ENCODE measurements at places on chromosomes 12 and 14. TPM values are rescaled to one million over a fixed set of nuclear protein-coding genes. Genes with fewer than 3 reads are reported as not detected.

Gene ANKRD33
- total RNA-seq = not detected

- H3K4me1 ChIP-seq = no peaks in the 10 kb centered on the region
- no peak overlapping the region for H3K27ac ChIP-seq
- H3K27me3 ChIP-seq = no peaks in the 10 kb centered on the region
- no peak overlapping the region for H3K4me3 ChIP-seq
These were observed 15.6 kb downstream of the ACVRL1 start for GRCh38 chr12:51922762-51923505.

Gene ZDHHC22
- not detected for total RNA-seq

GRCh38 chr14:33979613-33980276 lies 28.9 kb upstream of the EGLN3 start:
- no peaks in the 10 kb centered on the region for H3K4me1 ChIP-seq
- H3K27me3 ChIP-seq = no peaks in the 10 kb centered on the region
- H3K4me3 ChIP-seq = no peak overlapping the region
- no peak for DNase-seq
- H3K36me3 ChIP-seq = no peaks in the 10 kb centered on the region
- no peak overlapping the region for H3K27ac ChIP-seq

- H3K36me3 ChIP-seq = no peaks in the 10 kb centered on the region
- H3K27ac ChIP-seq = no peak overlapping the region
- no peak overlapping the region for H3K4me3 ChIP-seq
- no peaks in the 10 kb centered on the region for H3K4me1 ChIP-seq
These were observed 128.0 kb upstream of the PLXNC1 start for GRCh38 chr12:94020335-94020734.

Gene GNB3
- total RNA-seq = 0.59 TPM

GRCh38 chr14:101849640-101850039 lies 88.1 kb downstream of the PPP2R5C start:
- H3K36me3 ChIP-seq = no peaks in the 10 kb centered on the region
- peaks cover 72% of the 10 kb centered on the region for H3K4me1 ChIP-seq
- H3K27ac ChIP-seq = peak overlapping the region; percentile 5
- no peaks in the 10 kb centered on the region for H3K27me3 ChIP-seq
- H3K4me3 ChIP-seq = no peak overlapping the region

- no peaks in the 10 kb centered on the region for H3K27me3 ChIP-seq
- H3K4me1 ChIP-seq = no peaks in the 10 kb centered on the region
- DNase-seq = no peak
- no peaks in the 10 kb centered on the region for H3K36me3 ChIP-seq
These were observed 75.9 kb downstream of the NINJ2 start for GRCh38 chr12:587132-588023.

Gene RFX4
- total RNA-seq = not detected

GRCh38 chr12:54704202-54704601 lies 56.0 kb upstream of the DCD start:
- no peak overlapping the region for H3K27ac ChIP-seq
- DNase-seq = no peak
- H3K4me3 ChIP-seq = no peak overlapping the region
- no peaks in the 10 kb centered on the region for H3K36me3 ChIP-seq

GRCh38 chr14:104681689-104682074 lies 7.7 kb upstream of the INF2 start:
- H3K27me3 ChIP-seq = no peaks in the 10 kb centered on the region
- no peak for DNase-seq
- H3K36me3 ChIP-seq = no peaks in the 10 kb centered on the region
- H3K27ac ChIP-seq = no peak overlapping the region
- H3K4me3 ChIP-seq = no peak overlapping the region

Gene FGD4
- total RNA-seq = 0.05 TPM

DNA sequence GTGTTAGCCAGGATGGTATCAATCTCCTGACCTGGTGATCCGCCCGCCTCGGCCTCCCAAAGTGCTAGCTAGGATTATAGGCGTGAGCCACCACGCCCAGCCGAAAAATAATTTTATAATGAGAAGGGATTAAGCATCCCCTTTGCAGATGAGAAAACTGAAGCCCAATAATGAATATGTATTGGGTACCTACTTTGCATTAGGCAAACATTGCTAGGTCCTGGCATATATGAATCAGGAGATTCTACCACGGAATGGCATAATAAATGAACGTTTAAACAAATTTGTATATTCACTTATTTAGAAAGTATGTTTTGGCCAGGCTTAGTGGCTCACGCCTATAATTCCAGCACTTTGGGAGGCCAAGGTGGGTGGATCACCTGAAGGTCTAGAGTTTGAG lies 32.4 kb downstream of the TULP3 start:
- no peak overlapping the region for H3K27ac ChIP-seq
- H3K4me3 ChIP-seq = no peak overlapping the region
- no peaks in the 10 kb centered on the region for H3K36me3 ChIP-seq
- no peaks in the 10 kb centered on the region for H3K4me1 ChIP-seq
- H3K27me3 ChIP-seq = no peaks in the 10 kb centered on the region

DNA sequence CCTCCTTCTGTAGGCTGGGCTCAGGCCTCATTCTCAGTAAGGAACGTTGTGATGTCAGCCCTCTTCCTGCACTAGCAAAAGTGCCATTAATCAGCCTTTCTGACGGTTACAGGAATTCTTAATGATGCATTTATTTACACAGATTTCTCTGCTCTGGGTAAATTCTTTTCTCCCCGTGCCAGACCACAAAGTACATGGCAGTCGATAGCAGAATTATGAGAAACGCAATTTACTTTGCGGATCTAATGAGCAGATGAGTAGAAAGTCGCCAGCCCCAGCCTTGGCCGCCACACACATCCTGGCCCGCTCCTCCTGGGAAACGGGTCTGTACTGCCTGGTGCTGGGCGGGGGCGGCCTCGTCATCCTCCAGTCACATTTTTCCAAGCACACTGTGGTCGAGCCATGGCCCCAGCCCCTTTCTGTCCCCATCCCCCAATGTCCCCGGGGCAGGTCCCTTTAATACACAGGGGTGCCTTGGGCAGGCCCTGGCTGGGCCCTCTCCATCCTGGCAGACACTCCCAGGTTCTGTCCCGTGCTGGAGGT lies 25.9 kb downstream of the NOC4L start:
- no peak overlapping the region for H3K27ac ChIP-seq
- no peak overlapping the region for H3K4me3 ChIP-seq
- DNase-seq = no peak
- H3K36me3 ChIP-seq = no peaks in the 10 kb centered on the region

DNA sequence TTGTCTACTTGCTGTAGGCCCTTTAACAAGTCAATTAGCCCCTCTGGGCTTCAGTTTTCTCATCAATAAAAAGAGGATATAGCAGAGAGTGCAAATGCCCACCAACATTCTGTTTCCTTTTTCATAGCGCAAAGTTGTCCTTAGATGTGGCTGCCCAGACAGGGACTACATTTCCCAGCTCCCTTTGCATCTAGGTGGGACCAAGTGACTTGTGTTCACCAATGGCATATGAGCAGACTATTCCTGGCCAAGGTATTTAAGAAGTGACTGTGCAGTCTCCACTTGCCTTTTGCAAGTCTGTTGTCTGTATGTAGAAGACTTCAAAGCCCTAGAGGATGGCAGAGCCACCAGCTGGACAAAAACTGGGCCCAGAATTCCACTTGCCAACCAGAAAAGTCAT lies 59.7 kb downstream of the DAO start:
- no peaks in the 10 kb centered on the region for H3K4me1 ChIP-seq
- no peaks in the 10 kb centered on the region for H3K27me3 ChIP-seq
- no peaks in the 10 kb centered on the region for H3K36me3 ChIP-seq
- no peak overlapping the region for H3K27ac ChIP-seq
- peak; percentile 12 for DNase-seq
- no peak overlapping the region for H3K4me3 ChIP-seq

Gene GPR135
- total RNA-seq = 1.6 TPM

- no peaks in the 10 kb centered on the region for H3K4me1 ChIP-seq
- no peaks in the 10 kb centered on the region for H3K27me3 ChIP-seq
- H3K36me3 ChIP-seq = no peaks in the 10 kb centered on the region
- H3K27ac ChIP-seq = no peak overlapping the region
- no peak overlapping the region for H3K4me3 ChIP-seq
These were observed 1454.0 kb upstream of the SEL1L start for GRCh38 chr14:82987502-82988124.

DNA sequence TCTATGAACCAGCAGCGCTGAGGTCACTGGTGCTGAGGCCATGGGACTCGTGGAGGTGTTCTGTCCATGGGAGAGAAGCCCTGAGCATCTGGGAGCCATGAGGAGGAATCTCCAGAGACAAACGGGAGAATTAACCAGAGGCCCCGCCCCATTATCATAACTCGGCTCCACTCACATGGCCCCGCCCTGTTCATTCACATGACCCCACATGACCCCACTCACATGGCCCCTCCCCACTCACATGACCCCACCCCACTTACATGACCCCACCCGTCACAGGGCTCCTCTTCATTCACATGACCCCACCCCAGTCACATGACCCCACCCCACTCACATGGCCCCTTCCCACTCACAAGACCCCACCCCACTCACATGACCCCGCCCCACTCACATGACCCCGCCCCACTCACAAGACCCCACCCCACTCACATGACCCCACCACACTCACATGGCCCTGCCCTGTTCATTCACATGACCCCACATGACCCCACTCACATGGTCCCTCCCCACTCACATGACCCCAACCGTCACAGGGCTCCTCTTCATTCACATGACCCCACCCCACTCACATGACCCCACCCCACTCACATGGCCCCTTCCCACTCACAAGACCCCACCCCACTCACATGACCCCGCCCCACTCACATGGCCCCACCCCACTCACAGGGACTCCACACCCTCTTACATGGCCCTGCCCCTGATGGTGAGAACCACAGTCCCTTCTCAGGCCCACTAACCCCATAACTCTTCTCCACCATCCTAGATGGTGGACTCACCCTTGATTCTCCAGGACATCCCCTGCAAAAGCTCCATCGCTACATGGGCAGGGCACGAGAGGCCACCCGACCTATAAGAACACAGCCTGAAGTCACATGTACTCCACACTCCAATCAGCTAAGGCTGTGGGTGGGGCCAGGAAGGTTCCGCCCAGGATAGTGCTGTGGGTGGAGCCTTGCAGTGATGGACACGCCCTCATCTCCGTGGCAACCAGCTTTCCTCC lies 151.1 kb upstream of the SFSWAP start:
- H3K4me1 ChIP-seq = no peaks in the 10 kb centered on the region
- H3K4me3 ChIP-seq = no peak overlapping the region
- H3K27ac ChIP-seq = no peak overlapping the region

Gene CCDC197
- 0.38 TPM for total RNA-seq

GRCh38 chr12:28290262-28290661 lies 100.0 kb downstream of the CCDC91 start:
- H3K4me1 ChIP-seq = no peaks in the 10 kb centered on the region
- H3K27me3 ChIP-seq = no peaks in the 10 kb centered on the region
- DNase-seq = no peak
- no peak overlapping the region for H3K4me3 ChIP-seq
- no peak overlapping the region for H3K27ac ChIP-seq

Gene GTF2H3
- total RNA-seq = 27.7 TPM

- peak; percentile 37 for DNase-seq
- H3K36me3 ChIP-seq = no peaks in the 10 kb centered on the region
- no peaks in the 10 kb centered on the region for H3K27me3 ChIP-seq
- no peaks in the 10 kb centered on the region for H3K4me1 ChIP-seq
These were observed 982 bp downstream of the BCL7A start for GRCh38 chr12:122022393-122023338.

Gene C12orf54
- not detected for total RNA-seq

DNA sequence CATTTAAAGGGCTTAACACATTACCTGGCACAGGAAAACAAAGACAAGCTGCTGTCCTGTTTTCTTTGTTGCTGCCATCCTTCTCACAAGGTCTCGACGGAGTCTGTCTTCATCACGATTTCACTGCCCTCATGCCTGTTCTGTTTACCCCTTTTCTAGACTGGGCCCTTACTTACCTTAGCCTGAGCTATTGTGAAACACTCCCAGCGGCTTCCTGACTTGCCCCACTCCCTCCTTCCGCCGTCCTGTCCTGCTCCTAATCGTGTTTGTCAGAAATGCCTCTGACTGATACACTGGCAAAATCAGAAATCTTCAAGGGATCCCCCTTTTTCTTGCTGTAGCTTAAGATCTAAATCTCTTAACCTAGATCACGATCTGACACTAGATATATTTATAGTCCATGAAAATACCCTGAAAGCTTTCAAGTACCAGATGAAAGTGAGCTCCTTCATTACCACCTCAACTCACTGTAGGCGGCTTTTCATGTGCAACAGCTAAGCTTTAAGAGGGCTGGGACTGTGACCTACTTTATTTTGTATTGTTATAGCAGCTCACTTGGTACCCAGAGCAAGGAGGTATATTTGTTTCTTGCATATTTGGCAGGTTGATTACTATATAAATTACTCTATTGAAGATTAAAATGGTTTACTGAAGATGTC lies 32.1 kb downstream of the TECPR2 start:
- H3K36me3 ChIP-seq = no peaks in the 10 kb centered on the region
- DNase-seq = peak; percentile 36
- peaks cover 8% of the 10 kb centered on the region for H3K4me1 ChIP-seq
- no peak overlapping the region for H3K4me3 ChIP-seq
- no peaks in the 10 kb centered on the region for H3K27me3 ChIP-seq

GRCh38 chr12:51188359-51189051 lies 15.6 kb upstream of the TFCP2 start:
- no peak overlapping the region for H3K4me3 ChIP-seq
- no peak overlapping the region for H3K27ac ChIP-seq
- H3K27me3 ChIP-seq = no peaks in the 10 kb centered on the region
- no peaks in the 10 kb centered on the region for H3K36me3 ChIP-seq
- H3K4me1 ChIP-seq = no peaks in the 10 kb centered on the region
